ENCODE measurements at places on chromosomes 12 and 14.

GRCh38 chr12:59405992-59406391, 189.8 kb upstream of the SLC16A7 start:
- DNase-seq, result no peak

- DNase-seq, result no peak
These were observed 84.2 kb upstream of the LRIG3 start for GRCh38 chr12:59004456-59004855.

- DNase-seq, result no peak
These were observed 136.5 kb upstream of the VRK1 start for GRCh38 chr14:96660667-96661066.

DNA sequence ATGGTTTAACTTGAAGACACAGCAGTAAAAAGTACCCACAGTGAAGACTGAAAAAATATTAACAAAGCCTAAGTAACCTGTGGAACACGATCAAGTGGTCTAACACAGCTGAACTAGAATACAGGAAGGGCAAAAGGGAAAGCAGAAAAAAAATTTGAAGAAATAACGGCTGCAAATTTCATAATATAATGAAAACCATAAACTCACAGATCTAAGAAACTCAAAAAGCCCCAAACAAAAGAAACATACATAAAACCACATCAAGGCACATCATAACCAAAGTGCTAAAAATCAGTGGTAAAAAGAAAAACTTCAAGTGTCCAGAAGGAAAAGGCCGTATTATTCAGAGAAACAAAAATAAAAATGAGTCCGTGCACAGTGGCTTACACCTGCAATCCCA, 30.9 kb downstream of the SPPL3 start:
- DNase-seq, result no peak
